8988T (cell line): ENCODE measurements at places on chromosomes 6 and 20.

- no peak for DNase-seq
Observed at GRCh38 chr20:43567477-43567876, 8.7 kb downstream of the SGK2 start.

DNA sequence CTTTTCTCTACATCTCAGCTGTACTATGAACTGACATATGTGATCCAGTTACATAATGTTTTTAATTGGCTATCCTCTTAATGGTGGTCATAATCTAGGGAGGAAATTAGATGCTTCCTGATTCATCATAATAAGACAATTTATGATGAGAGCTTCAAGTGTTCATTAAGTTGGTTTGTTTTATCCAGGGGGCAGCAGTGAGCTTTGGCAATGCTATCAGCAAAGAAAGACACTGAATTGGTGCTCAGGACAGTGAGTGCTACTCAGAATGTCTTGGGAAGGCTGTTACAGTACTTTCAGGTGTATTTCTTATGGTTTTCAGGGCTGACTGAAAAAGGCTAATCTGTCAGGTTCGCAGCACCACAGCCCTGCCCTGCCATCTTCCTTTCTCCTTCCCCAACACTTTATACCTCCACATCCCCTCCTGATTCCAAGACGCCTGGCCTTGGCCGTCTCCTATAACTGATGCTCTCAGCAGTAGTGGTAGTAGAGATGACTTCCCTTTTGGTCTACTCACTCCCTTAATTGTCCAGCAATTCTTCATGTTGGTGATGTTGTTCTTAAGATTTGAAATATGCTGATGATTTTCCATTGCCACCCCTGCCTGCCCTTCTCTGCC is 67.0 kb upstream of the TNFAIP3 start:
- DNase-seq, result no peak

GRCh38 chr6:10341605-10342004 is 73.3 kb downstream of the TFAP2A start:
- no peak for DNase-seq

DNA sequence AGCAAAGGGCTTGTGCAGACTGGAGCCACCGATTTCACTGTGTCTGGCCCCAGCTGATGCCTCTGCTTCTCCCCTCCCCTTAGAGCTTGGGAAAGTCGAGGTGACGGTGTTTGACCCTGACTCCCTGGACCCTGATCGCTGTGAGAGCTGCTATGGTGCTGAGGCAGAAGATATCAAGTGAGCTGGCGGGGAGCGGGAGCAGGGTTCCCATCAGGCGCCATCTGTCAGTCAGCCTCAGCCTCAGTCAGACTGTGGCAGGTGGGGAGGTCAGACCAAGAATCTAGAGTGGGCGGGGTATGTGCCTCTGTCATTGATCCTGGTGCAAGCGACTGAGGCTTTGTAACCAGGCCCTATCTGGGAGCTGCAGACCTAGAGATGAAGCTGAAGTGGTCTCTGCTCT is 5.5 kb downstream of the ERGIC3 start:
- DNase-seq, result no peak

DNA sequence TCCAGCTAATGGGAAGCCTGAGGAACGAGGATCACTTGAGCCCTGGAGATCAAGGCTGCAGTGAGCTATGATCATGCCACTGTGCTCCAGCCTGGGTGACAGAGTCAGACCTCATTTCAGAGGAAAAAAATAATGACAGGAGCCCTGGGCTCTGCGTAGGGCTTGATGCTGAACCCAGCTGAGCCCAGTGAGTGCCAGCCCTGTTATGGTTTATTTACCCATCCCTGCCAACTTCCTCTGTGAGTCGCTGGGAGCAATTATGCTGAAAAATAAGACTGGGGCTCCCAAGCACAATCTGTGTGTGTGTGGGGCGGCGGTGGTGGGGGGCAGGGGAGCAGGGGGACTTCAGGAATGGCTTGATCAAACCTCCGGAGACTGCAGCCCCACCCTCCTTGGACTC is 75.9 kb upstream of the PMEPA1 start:
- no peak for DNase-seq

DNA sequence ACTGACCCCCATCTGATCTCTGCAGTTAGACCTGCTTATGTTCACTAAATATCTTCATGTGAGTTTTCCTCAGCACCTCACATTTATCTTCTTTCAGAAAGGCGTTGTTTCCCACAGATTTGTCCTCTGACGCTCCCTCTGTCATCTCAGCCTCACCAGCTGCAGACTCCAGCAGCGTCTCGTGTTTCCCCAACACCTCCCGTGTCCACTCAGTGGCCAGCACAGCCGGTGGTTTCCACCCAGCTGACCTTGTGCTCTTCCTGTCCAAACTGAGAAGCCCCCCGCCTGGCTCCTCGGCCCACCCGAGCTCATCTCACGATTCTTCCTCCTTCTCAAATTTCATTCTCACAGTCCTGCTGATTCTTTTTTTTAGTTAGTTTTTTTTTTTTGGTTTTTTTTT is 12.5 kb downstream of the ERMARD start:
- DNase-seq, result no peak
